ENCODE measurements at places on chromosomes 11 and 22. TPM values are rescaled to one million over a fixed set of nuclear protein-coding genes. Genes with fewer than 3 reads are reported as not detected.

Gene PKNOX2
- total RNA-seq: not detected

- DNase-seq: no peak
Measured at GRCh38 chr11:2461253-2461955, 16.6 kb downstream of the KCNQ1 start.

DNA sequence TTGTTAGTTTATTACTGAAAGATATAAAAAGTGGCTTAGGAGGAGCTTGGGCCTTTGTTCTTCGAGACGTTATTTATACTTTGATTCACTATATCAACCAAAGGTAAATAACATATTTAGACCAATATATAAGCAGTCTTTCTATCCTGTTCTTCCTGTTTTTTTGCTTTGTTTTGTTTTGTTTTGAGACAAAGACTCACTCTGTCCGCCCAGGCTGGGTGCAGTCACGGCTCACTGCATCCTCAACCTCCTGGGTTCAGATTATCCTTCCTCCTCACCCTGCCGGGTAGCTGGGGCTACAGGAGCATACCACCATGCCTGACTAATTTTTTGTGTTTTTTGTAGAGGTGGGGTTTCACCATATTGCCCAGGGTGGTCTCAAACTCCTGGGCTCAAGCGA lies 66.8 kb downstream of the ATM start:
- DNase-seq: peak; percentile 54

Gene SIRT3
- 18.5 TPM for total RNA-seq

DNA sequence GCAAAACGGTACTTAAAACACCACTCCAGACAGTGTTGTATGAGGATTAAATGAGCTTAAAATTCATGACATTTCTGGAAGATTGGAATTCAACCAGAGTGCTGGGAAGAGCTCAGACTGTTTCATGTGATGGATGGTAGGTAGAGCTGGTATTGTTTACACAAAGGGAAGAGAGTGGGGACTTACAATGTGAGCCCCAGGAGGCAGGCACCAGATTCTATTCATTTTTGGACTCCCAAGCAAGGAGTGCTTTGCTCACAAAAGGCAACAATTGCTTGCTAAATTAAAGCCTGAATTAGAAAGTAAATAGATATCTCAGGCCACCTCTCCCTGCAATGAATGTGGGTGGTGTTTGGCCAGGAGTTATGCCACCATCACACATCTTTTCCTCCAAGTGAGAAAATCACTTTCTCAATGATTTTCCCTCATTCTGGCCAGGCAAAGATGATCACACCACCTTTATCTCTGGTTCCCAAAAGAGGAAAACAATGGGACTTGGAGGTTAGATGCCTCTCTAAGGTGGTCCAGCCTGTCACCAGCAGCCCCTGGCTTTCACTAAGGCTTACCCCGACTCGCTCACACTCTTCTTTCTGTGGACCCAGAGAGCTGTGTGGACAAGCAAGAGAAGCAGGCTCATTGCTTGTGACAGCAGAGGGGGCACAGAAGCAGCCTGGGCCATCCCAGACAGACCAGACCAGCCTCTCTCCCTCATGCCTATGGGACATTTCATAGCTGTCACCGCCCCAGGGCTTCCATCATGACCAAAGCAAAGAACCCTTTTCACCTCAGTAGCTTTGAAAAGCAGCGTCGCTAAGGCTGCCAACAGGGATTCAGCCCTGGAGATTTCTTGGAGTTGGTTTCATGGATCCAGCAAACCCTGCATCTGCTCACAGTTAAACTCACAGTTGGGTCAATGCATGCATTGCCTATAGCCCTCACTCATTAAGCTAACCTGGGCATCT lies 63.5 kb upstream of the DRD2 start:
- no peak for DNase-seq

DNA sequence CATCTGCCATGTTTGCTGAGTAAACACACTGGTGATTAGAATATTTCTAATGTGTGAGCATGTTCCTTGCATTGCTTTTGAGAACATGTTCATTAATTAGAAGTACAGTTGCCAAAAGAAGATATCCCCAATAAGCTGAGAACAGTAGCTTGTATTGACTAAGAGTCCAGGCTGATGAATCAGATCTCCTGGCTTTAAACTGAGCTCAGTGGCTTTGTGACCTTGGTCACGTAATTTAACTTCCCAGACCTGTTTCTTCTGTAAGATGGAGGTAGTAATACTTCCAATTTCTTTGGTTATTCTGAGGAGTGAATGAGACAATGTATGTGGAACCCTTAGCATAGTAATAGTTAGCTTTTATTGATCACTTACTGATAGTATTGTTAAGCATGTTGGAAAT lies 61.9 kb downstream of the CYB5R2 start:
- DNase-seq: no peak

- no peak for DNase-seq
Measured at GRCh38 chr22:21443735-21444421, 23.3 kb upstream of the TMEM191C start.

DNA sequence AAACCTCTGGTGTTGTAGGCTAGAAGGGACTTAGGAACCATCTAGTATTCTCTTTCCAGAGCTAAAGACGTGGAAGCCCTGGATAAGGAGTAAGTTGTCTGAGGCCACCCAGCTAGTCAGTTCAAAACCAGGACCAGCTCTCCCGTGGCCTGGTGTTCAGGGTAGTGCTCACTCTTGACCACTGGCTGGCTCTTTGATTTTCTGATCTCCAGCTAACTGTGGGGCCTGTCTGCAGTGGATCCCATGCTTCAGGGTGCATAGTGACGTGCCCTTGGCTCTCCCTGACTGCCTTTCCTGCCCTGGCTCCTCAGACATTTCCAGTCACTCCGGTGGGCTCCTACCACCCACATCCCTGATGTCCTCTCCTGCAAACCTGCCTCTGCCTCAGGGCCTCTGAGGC lies 1.3 kb downstream of the CLMP start:
- DNase-seq: no peak

- no peak for DNase-seq
Measured at GRCh38 chr11:16280256-16280682, 76.1 kb downstream of the SOX6 start.

Gene POU2AF2
- not detected for total RNA-seq

DNA sequence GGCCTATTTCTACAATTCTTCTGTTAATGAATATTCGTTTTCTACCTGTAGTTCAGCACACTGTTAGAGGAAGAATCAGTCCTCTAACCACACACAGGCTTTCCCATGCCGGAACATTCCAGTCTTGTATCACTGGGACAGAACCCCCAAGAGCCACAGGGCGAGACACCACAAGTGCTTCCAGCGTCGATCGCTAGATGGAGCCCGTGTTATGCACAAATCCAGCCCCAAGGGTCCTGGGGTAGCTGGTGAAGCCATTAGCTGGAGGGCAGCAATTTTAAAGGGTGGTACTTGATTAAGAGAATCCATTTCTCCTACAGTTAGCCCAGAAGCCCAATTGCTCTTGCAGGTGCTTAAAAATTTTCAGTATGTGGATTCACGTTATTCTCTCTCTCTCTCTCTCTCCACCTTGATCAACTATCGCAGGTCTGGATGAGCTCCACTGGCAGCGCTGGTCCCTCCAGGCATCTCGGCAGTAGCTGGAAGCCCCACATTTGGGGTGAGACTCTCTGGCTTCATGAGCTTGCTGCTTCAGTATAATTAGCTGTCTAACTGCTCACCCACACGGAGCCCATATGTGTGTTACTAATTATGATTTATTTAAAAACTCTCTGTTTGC lies 148.2 kb upstream of the SNX19 start:
- peak; percentile 68 for DNase-seq

DNA sequence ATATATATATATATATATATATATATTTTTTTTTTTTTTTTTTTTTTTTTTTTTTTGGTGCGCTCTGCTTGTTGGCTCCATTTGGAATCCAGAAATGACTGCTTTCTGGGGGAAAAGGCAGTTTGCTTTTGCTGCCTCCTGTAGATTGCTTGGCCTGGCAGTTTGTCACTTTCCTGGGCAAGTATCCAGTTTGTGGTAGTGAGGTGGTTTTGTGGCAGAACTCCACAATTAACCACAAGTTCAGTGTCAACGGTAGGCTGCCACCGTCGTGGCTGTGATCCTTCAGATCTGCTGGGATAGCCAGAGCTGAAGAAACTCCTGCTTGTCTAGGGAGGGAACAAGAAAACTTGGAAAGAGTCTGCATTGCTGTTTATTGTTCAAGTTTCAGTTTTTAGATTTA lies 5.0 kb upstream of the PDE3B start:
- no peak for DNase-seq

DNA sequence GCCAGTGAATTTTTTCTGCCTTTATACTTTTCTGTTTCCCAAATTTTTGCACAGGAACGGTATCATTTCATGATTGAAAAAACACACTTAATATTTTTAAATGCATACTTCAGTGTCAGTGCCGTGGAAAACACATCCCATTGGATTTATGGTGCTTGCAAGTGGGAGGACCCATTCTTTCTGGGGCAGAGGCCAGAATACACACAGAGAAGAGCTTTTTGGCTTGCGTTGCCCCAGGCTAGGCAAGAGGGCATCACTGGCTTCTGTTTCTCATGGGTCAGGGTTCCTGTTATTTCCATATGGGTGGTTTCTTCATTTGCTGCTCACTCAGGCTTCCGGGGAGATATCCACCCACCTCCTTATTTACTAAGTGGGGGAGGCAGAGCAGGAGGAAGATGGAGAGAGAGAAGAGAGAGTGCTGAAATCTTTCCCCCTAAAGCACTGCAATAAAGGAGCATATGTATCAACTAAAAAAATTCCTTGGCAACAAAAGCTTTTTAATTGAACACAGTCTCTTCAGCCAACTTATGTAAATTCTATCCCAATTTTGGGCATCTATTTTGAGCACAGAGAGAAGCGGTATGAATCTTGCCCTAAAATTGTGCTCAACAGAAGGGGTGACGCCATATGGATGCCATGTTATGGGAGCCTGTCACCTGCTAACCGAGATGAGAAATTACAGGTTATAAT lies 66.0 kb upstream of the KIRREL3 start:
- no peak for DNase-seq

- DNase-seq: no peak
Measured at GRCh38 chr11:83678831-83679584, 392.8 kb upstream of the CCDC90B start.

Gene OR52I2
- total RNA-seq: not detected

DNA sequence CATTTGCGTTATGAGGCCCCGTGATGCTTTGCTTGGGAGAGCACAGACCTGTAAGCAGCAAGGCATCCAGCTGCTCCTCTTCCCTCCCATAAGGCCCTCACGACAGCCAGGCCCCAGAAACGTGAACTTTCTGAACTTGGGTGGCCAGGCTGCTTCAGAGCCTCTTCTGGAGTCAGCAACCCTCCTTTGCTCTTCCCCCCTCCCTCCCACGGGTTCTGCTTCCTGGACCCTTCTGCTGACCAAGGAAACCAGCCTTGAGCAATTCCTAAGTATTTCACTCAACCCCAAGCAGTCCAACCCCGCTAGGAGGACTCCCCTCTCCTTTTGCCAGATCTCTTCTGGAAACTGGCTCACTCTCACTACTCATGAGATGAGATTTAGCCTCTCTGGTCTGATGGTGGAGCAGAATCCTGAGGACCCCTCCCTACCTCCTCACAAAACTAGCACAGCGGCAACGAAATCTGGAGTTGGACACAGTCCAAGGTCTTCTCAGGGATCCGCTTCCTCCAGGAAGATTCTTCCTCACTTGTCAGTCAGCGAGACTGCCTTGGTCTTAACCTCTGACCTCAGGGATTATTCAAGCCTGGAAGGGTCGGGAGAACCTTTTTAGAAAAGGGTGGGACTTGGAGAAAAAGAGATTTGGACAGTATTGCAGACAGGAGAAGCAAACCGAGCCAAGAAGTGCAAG lies 86.2 kb downstream of the UBASH3B start:
- DNase-seq: no peak

- no peak for DNase-seq
Measured at GRCh38 chr11:69703768-69704507, at the start of gene FGF19. Gene FGF19, minus strand, starts transcription at chr11:69704022. Its CDS starts 146 bp downstream, at chr11:69703876.

DNA sequence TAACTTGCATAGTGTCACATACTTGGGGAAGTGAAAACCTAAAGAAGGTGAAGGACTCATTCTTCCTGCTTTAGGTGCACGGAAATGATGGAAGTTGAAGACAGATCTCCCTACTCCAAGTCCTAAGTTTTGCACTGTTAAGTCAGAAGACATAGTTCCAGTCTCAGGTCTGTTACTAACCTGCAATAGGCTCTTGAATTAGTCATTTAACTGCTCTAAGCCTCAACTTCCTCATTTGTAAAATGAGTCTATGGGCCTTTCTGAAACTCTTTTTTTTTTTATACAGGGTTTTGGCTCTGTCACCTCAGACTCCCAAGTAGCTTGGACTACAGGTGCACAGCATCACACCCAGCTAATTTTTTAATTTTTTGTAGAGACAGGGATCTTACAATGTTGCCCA lies 30.8 kb upstream of the POU2AF1 start:
- peak; percentile 88 for DNase-seq

GRCh38 chr22:45518580-45518991 lies 15.9 kb downstream of the FBLN1 start:
- no peak for DNase-seq

DNA sequence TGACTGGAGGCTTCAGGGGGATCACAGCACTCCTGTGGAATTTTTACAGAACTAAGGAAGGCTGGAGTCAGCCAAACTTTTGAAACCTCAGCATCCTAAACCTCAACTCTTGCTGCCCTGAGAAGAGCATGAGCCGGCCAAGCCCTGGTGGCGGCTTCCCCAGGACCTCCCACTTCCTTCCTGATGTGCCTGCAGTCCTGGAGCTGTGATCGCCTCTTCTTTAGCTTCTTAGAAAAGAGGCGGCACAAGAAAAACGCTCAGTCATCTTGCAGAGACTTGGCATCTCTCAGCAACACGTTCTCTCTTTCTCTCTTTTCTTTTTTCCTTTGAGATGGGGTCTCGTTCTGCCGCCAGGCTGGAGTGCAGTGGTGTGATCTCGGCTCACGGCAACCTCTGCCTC lies 40.4 kb upstream of the AMPD3 start:
- DNase-seq: no peak

Gene F2
- total RNA-seq: 0.48 TPM

Gene MIOX
- total RNA-seq: 0.74 TPM

Gene P2RX6
- total RNA-seq: 0.30 TPM

- DNase-seq: no peak
Measured at GRCh38 chr11:80168796-80169195, 728.0 kb upstream of the TENM4 start.

Gene ANO5
- total RNA-seq: not detected

DNA sequence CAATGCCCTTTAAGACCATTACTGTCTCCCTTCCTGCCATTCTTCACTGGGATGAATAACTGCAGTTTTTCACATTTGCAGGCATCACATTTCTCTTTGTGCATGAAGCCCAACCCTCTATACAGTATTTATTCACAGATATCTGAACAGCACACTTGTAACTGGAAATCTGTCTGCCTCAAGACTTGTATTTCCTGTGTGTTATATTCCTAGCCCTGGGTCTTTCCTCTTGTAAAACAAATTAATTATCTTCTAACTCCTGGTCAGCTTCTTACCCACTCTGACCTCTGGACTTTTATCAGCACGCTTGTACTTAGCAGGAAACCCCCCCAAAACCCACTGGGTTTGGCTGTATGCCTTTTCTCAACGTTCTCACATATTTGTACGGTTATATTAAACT lies 2.0 kb downstream of the CSRP3 start:
- no peak for DNase-seq
